ENCODE measurements at places on chromosomes 5 and 9.

- DNase-seq = no peak
Observed at GRCh38 chr5:60360355-60360754, 339.6 kb downstream of the DEPDC1B start.

GRCh38 chr5:107913494-107913893, 242.8 kb upstream of the EFNA5 start:
- no peak for DNase-seq

- DNase-seq = no peak
Observed at GRCh38 chr9:72030767-72031166, 29.6 kb downstream of the C9orf57 start.

GRCh38 chr5:171595801-171596231, 176.4 kb downstream of the FGF18 start:
- peak; percentile 32 for DNase-seq
